ENCODE measurements at places on chromosomes 11 and 22. TPM values are rescaled to one million over a fixed set of nuclear protein-coding genes. Genes with fewer than 3 reads are reported as not detected.

The LRRC56 gene
- total RNA-seq, result 0.47 TPM

The FOXR1 gene
- total RNA-seq, result 0.19 TPM

The SHISA8 gene
- total RNA-seq, result 0.19 TPM

The CNGA4 gene
- total RNA-seq, result 0.05 TPM

DNA sequence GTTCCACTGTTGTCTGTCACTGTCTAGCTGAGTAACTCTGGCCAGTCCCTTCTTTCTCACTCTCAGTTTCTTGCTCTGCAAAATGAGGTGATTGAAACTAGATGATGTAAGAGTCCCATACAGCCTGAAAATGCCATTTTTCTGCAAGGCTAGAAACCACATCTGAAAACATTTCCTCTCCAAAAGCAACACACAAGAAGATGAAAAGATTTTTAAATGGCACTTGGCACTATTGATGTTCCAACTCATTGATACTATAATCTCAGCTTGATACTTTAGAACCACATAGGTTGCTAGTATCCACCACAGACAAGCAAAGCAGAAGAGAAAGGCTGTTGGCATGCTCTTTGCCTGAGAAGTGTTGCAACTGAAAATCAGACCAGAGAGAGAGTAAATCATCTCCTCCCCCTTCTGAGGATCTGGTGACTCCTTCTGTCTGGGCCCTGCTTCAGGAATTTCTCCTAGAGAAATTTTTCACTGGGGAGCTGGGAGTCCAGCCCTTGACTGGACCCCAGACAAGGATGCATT is 1217.9 kb downstream of the LRRC4C start:
- no peaks in the 10 kb centered on the region for H3K36me3 ChIP-seq
- DNase-seq, result no peak
- no peaks in the 10 kb centered on the region for H3K4me1 ChIP-seq
- H3K4me3 ChIP-seq, result no peak overlapping the region

- H3K27me3 ChIP-seq, result no peaks in the 10 kb centered on the region
- no peak for DNase-seq
- no peaks in the 10 kb centered on the region for H3K4me1 ChIP-seq
- H3K4me3 ChIP-seq, result no peak overlapping the region
- no peak overlapping the region for H3K27ac ChIP-seq
Measured at GRCh38 chr11:113168354-113169342, 145.7 kb upstream of the TTC12 start.

DNA sequence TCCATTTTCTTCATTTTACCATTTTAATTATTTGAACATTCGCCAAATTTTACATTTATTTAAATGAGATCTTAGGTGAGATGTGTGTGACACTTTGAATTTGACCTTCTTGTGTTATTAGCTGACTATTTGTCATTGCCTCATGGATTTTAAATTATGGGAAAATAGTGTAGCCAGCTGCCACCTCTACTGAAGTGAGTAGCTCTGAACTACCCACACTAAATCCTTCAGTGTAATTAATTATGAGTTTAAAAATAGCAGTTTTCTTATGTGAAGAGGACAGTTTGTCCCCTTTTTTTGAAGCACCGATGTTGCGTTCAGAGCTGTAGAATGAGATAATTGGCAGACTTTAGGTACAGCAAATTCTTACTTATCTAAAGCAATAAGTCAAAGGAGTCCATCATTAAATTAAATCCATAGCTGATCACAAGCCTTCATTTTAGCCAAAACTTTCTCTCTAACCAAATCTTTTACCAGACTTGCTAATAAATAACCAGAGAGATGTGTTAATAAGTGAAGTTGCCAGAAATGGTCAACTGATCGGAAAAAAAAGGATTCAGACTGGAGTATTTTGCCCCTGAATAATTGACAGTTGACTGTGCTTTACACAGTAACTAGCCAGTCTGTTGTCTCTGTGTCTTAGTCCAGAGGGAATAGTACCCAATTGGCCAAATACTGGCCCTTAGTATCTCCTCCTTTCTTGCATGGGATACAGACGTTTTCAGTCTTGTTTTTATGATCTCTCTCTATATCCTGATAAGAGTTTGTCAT is 75.0 kb downstream of the ZC3H12C start:
- H3K27me3 ChIP-seq, result no peaks in the 10 kb centered on the region
- H3K36me3 ChIP-seq, result no peaks in the 10 kb centered on the region
- no peak overlapping the region for H3K4me3 ChIP-seq
- H3K4me1 ChIP-seq, result no peaks in the 10 kb centered on the region
- H3K27ac ChIP-seq, result no peak overlapping the region
- no peak for DNase-seq

DNA sequence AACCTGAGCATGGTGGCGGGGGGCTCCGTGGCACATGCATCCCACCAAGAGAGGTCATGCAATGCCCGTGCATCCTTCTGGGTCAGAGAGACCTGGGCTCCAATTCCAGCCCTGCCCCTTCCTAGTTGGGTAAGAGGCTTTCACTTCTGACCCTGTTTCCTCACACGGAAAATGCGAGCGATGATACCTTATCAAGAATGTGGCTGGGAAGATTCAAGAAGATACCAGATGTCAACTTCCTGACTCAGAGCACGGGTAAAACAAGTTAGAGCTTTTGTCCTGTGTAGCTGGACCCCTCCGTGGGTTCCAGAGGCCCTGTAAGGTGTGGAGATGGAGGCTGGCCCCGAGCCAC is 8.7 kb upstream of the DGKZ start:
- peaks cover 10% of the 10 kb centered on the region for H3K27me3 ChIP-seq
- DNase-seq, result no peak
- H3K4me3 ChIP-seq, result no peak overlapping the region
- H3K36me3 ChIP-seq, result no peaks in the 10 kb centered on the region
- H3K4me1 ChIP-seq, result peaks cover 85% of the 10 kb centered on the region
- H3K27ac ChIP-seq, result no peak overlapping the region

DNA sequence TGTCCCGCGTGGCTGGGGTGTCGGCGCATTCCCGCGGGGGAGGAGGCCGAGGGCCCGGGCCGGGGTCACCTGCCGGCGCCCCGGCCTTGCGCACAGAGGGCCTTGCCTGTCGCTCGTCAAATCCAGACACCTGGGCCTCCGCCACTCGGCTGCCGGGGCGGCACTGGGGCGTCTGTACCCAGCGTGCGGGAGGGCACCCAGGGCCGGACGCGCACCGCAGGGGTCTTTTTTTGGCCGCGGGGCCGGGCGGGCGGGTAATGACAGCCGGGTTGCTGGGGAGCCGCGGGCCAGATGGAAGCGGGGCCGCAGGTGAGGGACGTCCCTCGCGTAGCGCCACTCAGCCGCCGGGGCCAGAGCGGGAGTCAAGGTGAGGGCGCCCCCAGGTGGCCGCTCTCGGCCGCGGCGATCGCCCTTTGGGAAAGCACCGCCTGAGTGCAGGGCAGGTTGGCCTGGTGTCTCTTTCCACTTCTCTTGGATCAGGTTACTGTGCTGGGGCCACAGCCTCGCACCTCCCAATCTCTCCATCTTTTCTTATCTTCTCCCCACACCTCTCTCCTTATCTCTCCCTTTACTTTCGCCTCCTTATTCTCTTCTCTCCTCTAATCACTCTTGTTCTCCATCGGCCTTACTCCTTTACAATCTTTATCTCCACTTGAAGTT is 3.5 kb downstream of the PHLDB1 start:
- peak overlapping the region; percentile 46 for H3K4me3 ChIP-seq
- H3K27me3 ChIP-seq, result peaks cover 88% of the 10 kb centered on the region
- H3K4me1 ChIP-seq, result peaks cover 26% of the 10 kb centered on the region
- DNase-seq, result no peak

DNA sequence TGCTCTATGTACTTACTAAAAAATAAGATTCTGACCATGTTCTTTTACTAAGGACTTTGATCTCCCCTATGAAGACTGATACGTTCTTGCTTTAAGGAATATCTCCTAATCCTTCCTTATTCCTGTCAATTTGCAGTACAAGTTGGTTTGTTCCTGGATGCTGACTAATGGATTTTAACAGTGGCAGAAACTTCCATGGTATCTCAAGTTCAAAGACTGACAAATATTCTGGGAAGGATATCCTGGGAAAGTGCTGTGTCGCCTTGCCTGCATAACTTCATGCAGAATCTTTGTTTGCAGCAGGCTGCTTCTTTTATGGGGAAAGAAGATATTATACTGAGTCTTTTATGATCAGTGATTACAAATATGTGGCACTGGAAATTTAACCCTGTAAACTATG is 8.4 kb upstream of the OR52J3 start:
- H3K36me3 ChIP-seq, result no peaks in the 10 kb centered on the region
- H3K4me1 ChIP-seq, result no peaks in the 10 kb centered on the region
- H3K4me3 ChIP-seq, result no peak overlapping the region
- no peak overlapping the region for H3K27ac ChIP-seq
- H3K27me3 ChIP-seq, result no peaks in the 10 kb centered on the region

GRCh38 chr22:38327805-38328204 is 10.6 kb upstream of the CSNK1E start:
- peaks cover 2% of the 10 kb centered on the region for H3K27me3 ChIP-seq
- H3K4me1 ChIP-seq, result no peaks in the 10 kb centered on the region

DNA sequence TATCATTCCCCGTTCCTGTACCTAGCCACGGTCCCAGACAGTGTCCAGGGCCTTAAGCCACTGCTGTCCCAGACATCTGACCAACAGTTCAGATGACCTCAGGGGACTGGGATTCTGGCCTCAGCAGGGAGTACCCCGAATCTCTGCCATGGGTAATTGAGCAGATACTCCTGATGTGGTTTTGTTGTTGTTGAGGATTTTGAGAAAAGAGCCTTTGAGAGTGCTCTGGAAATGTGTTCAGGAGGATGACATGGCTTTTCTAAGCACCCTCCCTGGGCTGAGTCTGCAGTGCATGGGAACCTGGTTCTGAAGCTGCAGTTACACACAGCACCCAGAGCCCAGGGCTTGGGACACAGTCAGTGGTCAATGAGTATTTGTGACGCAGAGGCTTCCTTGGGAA is 30.4 kb downstream of the ADAMTS15 start:
- H3K4me1 ChIP-seq, result no peaks in the 10 kb centered on the region
- H3K4me3 ChIP-seq, result no peak overlapping the region
- H3K27me3 ChIP-seq, result no peaks in the 10 kb centered on the region

GRCh38 chr22:19666673-19667593 is 47.4 kb upstream of the SEPTIN5 start:
- no peaks in the 10 kb centered on the region for H3K27me3 ChIP-seq
- DNase-seq, result no peak
- H3K36me3 ChIP-seq, result no peaks in the 10 kb centered on the region

GRCh38 chr22:22431271-22432220 is 77.0 kb downstream of the ZNF280B start:
- H3K4me3 ChIP-seq, result no peak overlapping the region
- DNase-seq, result peak; percentile 25
- no peaks in the 10 kb centered on the region for H3K4me1 ChIP-seq
- no peak overlapping the region for H3K27ac ChIP-seq
- H3K36me3 ChIP-seq, result no peaks in the 10 kb centered on the region

Data from thymus (tissue), 14 donors.